ENCODE measurements at places on chromosomes 11 and 22. TPM values are rescaled to one million over a fixed set of nuclear protein-coding genes. Genes with fewer than 3 reads are reported as not detected.

Gene SEPTIN5
- 243 TPM for polyA plus RNA-seq

Gene CRYBB1
- 3.6 TPM for polyA plus RNA-seq

Gene RAB3IL1
- polyA plus RNA-seq: 14.7 TPM

Gene CYB5R2
- 70.9 TPM for polyA plus RNA-seq

Gene ADSL
- polyA plus RNA-seq: 77.2 TPM

Gene CPT1B
- 24.5 TPM for polyA plus RNA-seq

Gene BCO2
- 8.2 TPM for polyA plus RNA-seq

Gene TMEM45B
- 1.7 TPM for polyA plus RNA-seq

Gene ANO5
- polyA plus RNA-seq: 16.8 TPM

Gene OR52E8
- polyA plus RNA-seq: not detected

Gene HOATZ
- 7.6 TPM for polyA plus RNA-seq
